ENCODE measurements at places on chromosomes 1 and 21.
A peak's percentile ranks its signal among the peaks of the same experiment; 100 is the strongest.

DNA sequence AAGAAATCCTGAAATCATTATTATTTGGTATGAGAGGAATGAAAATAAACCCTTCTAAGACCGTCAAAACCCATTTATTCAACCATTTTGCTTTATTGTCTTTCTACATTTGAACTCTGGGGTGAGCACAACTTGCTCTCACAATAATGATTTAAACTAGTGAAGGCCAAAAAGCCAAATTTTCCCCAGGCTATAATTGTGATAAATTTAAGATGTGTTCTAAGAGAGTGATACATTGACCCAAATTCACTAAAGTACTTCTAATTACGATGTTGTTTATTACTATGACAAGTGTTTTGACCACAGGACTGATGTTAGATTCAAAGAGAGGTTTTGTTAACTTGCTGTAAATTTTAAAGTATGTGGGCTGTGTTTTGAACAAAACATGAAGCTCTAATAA, 670.9 kb upstream of the NR5A2 start:
- no peak for DNase-seq

DNA sequence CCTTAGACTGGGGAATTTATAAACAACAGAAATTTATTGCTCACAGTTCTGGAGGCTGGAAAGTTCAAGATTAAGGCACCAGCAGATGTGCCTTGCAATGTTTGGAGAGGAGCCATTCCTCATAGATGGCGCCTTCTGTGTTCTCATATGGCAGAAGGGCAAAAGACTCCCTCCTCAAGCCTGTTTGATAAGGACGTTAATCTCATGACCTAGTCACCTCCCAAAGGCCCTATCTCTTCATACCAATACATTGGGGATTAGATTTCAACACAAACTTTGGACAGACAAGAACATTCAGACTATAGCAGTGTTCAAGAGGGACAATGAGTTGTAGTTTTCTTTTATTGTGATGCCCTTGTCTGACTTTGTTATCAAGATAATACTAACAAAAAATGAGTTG, 34.3 kb downstream of the PSMG1 start:
- no peak for DNase-seq

GRCh38 chr21:45410151-45410864, 5.3 kb downstream of the COL18A1 start:
- DNase-seq = peak; percentile 18

- DNase-seq = no peak
These were observed 206.4 kb upstream of the FOXD3 start for GRCh38 chr1:63116016-63116415.

GRCh38 chr1:231057410-231057809, 17.4 kb upstream of the FAM89A start:
- no peak for DNase-seq

DNA sequence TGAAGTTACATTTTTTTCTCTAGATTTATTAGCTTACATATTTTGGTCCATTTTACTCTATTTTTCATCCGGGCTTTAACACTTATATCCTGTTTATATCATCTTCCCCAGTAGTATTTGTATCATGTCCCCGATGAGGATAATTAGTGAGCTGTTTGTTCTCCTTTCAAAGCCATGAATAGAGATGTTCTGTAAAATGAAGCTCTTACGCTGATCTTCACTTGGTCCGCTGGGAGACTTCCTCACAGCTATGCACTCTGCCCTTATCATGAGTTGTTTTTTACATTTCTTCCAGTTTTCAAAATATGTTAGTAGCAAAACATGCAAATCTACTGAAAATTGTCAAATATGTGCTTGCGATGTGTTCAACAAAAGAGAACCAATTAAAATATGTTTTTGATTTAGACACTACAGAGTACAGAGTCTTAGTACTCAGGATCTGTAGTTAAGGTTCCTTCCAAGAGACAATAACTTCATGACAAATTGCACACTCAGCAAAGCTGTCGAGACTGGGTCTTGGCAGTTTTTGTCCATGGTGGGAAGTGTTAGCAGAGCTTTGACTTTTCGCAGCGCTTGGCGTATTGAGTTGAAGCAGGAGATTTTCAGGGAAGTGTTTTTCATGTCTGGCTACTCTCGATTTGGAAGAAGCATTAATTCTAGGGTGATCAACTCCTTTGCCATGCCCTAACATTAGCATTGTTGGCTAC, 292.0 kb upstream of the ADAMTS5 start:
- DNase-seq = no peak

DNA sequence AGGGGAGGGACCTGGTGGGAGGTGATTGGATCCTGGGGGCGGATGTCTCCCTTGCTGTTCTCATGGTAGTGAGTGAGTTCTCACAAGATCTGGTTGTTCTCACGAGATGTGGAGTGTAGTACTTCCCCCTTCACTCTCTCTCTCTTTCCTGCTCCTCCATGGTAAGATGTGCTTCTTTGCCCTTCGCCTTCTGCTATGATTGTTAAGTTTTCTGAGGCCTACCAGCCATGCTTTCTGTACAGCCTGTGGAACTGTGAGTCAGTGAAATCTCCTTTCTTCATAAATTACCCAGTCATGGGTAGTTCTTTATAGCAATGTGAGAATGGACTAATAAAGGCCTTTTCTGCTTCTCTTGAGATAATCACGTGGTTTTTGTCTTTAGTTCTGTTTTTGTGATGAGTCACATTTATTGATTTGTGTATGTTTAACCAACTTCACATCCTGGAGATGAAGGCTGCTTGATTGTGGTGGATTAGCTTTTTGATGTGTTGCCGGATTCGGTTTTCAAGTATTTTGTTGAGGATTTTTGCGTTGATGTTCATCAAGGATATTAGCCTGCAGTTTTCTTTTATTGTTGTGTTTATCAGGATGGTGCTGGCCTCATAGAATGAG, 45.5 kb downstream of the RABGAP1L start:
- no peak for DNase-seq

- DNase-seq = no peak
These were observed 26.1 kb downstream of the CD58 start for GRCh38 chr1:116544588-116545358.

DNA sequence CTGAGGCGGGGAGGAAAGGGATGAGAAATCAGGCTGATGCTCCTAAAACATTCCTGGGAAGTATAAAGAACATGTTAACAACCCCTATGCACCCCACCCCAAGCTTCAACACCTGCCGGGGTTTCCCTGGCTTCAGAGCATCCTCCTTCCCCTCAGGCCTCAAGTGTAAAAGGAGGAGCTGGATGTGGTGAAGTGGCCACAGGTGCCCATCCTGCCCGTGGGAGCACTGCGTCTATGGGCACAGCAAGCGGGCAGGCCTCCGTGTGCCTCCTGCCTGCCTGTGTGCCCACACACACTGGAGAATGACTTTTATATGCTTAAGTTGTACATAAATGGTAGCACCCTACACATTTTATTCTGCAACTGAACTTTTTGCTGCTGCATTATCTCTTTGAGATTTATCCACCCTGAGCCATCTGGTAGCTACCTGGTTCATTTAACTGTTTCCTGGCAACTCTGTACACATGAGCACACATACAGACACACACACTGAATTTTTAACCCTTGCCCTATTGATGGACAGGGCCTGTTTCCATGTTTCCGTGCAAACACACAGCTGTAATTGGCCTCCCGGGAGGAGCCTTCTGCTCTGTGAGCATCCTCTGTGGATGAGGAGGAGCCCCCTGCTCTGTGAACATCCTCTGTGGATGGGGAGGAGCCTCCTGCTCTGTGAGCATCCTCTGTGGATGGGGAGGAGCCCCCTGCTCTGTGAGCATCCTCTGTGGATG, 13.4 kb upstream of the FTCD start:
- no peak for DNase-seq

GRCh38 chr1:161017756-161018630, 3.0 kb downstream of the F11R start:
- DNase-seq = no peak

GRCh38 chr1:118335331-118335732, 150.3 kb upstream of the SPAG17 start:
- DNase-seq = peak; percentile 38

GRCh38 chr1:1270813-1271212, 2.8 kb downstream of the UBE2J2 start:
- no peak for DNase-seq

DNA sequence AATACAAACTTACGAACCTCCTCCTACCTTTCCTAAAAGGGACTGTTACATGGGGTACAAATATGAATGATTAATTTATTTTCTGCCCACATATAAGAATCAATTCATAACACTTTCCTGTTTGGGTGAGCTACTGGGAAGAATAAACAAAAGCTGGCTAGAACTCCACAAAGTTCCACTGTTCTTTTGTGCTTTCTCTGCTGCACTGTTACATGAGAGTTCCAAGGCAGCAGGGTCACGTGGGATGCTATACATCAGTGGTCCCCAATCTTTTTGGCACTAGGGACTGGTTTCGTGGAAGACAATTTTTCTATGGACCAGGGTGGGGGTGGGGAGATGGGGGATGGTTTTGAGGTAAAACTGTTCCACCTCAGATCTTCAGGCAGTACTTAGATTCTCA, 2.2 kb upstream of the ANGPTL7 start:
- DNase-seq = no peak

GRCh38 chr1:72485801-72486200, 203.5 kb upstream of the NEGR1 start:
- peak; percentile 78 for DNase-seq

- no peak for DNase-seq
These were observed 27.7 kb upstream of the MEF2D start for GRCh38 chr1:156528231-156528630.

DNA sequence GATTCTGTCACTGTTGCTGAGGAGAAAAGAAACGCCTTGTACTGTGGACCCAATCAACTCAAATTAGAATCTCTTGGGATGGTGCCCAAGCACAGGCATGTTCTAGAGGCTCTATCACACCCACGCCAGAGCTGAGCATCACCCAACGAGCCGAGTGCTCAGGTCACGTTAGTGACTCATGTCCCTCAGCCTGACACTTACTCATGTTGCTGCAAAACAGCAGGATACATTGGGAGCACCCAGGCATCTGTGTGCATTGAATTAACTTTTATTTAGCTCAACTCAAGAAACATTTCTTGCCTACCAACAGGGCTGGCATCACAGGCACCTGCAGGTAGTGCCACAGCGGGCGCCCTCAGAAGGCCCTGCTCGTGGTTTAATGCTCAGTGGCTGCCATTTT, 149.8 kb downstream of the ETS2 start:
- no peak for DNase-seq

Data from lung (tissue), 17 donors.